ENCODE measurements at places on chromosomes 12 and 14.
A peak's percentile ranks its signal among the peaks of the same experiment; 100 is the strongest.

DNA sequence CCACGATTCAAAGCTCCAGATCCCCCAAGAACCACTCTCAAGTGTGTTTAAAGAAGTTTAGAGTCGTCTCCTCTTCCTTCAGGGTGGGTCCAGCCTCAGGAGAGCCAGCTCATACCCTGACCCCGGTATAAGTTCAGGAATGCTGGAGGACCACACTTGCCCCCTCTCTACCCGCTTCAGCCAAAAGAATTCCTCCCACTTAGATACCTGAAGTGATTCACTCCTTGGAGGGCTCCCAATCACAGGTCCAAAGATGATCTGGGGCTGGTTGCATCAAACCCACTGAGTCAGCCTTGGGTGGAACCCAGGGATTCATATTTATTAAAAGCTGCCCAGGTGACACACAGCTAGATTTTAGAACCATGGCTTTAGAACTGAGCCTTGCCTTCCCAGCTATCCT is 133.5 kb upstream of the PARP11 start:
- no peak for DNase-seq

DNA sequence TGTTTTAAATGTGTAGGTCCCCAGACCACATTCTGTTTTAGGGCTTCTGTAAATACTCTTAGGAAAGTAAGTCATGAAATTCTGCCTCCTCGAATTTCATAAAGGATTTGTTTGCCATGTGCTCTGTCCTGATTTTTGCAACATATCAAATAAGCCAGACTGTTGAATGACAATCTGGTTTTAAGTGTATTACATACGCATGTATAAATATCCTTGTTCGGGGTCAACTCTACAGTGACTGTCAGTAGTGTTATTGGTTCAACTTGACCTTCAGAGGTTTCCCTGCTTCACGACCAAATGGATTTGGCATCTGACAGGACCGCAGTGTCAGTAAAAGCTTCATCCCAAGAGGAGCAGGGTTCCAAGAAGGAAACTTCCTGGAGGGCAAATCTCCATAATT is 52.7 kb downstream of the PPM1A start:
- no peak for DNase-seq

DNA sequence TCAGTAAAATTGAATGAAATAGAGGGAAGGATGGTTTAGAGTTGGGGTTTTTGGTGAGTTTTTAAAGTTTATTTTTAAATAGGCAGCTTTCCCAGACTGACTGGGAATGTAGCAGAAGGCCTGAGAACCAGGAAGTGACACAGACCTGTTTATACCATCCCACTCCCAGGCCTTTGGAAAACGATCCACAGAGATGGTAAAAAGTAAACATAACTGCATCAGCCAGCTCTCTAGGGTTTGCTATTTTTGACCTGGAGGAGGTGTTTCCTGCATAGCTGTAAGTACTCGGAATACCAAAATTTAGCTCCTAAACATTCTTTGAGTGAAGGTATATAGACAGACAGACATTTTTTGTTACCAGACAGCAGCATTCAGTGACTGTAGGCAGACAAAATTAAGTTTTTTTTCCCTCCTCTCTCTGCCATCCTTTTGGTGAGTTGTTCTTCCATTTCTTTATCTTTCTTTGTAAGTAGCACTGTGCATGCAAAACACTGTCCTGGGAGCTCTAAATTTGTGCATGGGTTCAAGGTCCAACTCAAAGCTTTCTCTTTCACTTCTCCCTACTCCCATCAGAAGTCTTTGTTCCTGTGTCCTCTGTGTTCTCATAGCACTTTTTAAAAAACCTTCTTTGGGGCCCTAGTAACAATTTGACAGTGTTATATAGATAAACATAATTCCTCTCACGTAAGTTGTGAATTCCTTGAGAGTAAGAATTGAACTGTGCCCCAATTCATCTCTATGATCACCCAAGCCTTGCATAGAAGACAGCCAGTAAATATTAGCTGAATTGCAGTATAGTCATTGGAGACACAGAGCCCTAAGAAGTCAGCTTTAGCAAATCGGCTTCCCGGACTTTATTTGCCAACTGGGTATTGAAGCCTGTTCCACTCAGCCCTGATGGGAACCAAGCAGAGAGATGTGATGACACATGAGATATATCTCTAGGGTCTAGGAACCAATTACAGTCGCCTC is 37.4 kb downstream of the SUSD6 start:
- DNase-seq, result no peak

- DNase-seq, result no peak
Observed at GRCh38 chr12:50119387-50119786, 7.4 kb downstream of the COX14 start.

- no peak for DNase-seq
Observed at GRCh38 chr12:117395766-117396165, 34.3 kb upstream of the NOS1 start.

GRCh38 chr12:30989754-30990153 is 63.2 kb downstream of the TSPAN11 start:
- no peak for DNase-seq

DNA sequence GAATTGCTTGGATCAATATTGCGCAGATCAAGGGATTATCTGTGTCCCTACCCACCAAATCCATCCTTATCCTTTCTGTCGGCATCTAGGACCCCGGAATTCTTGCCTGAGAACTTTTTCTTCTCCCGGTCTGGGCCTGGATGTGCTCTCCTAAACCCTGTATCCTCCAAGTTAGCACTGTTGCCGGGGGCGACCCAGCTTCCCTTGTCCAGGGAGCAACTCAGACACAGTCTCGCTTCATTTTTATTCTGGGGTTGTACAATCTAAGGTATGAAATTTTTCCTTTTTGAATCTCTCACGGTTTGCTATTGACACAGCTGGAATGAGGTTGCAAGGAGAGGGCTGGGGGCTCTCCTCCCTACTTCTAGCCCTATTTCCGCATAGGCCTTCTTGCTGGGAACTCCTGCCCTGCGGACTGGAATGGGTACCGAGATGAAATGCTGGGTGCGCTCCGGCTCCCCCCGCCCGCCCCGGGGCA is 403 bp upstream of the PNP start:
- no peak for DNase-seq

DNA sequence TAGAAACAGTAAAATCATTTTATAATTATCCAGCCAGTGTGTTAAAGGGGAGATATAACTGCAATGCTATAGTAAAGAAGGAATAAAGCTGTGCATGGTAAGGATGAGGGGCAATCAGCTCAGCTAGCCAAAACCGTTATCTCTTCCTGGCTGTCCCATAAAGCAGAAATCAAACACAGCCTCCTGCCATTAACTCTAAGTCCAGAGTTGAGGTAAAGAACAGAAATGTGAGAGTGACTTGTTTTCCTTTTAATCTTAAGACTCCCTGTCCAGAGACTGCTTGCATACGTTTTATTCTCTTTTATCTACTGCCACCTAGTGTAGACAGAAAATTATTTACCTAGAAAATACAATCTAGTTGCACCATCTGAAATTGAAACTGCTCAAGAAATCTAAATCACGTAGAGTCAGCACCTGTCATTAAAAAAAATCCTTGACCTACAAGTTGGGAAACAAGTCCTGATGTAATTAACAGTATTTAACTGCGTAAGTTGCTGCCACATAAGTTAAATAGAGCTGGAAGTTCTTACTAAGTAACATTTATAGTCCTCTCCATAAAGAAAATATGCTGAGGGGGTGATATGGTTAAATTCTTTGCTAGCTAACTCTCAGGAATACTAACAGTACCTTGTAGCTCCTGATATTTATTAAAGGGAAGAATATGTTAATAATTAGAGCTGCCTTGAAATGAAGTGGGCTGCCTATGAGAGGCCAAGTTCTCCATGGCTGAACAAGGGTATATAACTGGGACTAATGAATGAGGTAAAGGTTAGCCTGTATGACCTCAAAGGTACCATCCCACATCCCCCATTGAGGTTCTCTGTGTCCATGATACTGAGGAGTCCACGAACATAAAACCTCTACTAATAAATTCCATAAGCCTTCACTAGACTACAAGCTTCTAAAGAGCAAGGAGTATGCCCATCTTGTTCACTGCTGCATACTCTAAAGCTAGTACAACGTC is 62.7 kb downstream of the GALNT4 start:
- DNase-seq, result peak; percentile 41

- DNase-seq, result peak; percentile 10
Observed at GRCh38 chr12:69254046-69254445, 14.7 kb downstream of the CPSF6 start.

DNA sequence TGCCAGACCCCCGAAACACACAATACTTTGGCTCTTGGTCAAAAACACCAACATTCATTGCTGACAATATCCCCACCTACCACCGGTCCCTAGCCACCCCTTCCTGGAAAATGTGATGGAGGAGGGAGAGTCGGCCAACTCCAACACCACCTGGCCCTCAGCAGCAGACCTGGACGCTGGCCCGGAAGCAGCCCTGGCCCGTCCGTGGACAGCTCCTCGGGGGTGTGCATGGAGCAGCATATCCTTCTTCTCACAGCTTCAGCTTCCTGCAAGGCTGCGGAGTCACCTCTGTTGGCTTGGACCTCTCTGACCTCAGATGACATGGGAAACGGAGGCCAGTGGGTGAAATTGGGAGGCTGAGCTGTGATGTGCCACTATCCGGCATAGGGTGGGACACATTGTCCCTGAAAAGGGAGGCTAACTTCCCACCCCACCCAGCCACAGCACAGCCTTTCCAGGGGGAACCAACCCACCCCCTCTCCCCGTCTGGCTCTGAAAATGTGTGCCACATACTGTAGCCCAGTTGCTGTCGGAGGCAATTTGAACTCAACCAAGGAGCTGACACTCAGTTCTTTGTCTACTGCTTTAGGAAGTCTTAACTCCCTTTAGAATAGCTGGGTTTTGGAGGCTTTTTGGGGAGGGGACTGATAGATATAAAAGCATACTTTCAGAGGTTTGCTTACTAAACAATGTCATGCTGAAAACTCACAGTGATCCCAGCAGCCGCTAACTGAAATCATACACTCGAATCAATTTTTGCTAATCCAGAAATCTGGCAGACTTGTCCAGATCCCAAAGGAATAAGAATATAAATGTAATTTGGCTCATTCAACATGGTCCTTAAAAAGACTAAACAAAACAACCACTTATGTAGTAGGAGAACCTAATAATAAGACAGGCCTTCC is 43.1 kb upstream of the LTA4H start:
- no peak for DNase-seq

DNA sequence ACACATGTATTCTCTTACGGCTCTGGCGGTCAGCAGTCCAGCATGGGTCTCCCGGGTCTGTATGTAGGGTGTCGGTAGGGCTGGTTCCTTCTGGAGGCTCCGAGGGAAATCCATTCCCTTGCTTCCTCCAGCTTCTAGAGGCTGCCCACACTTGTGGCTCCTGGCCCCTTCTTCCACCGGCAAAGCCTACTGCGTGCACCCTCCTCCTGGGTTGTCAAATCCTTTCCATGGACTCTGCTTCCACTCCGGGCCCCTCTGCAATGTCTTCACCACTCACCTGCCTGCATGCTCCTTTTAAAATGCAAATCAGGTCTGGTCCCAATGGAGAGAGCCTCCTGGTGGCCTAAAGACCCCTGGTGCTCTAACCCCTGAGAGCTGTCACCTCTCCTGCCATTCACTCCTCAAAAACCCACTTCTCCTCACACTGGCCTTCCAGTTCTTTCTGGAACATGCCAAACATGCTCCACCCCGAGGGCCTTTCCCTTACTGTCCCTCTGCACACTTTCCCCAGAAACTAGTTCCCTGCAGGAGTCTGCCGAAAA is 108.5 kb downstream of the DICER1 start:
- no peak for DNase-seq

- DNase-seq, result no peak
Observed at GRCh38 chr14:104554088-104554607, 25.4 kb upstream of the C14orf180 start.

- DNase-seq, result no peak
Observed at GRCh38 chr14:52767058-52767833, 24.2 kb downstream of the GNPNAT1 start.

- DNase-seq, result peak; percentile 55
Observed at GRCh38 chr12:131454418-131455217, 256.3 kb upstream of the SFSWAP start.

DNA sequence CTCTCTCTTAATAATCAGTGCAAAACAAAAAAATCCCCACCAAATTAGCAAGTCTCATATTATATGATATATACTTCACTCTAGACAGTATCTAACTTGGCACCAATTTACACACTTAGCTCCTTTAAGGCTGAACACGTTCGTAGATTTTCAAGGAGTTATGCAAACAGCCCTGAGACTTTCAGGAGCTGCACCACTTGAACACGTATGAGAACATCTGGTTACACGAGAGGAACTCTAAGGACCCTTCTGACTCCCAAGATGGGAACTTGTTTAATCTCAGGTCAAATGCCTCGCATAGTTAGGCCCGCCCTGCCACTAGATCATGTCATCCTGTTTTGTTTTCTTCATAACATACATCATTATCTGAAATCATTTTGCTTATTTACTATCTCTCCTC is 10.0 kb downstream of the SPRING1 start:
- no peak for DNase-seq

DNA sequence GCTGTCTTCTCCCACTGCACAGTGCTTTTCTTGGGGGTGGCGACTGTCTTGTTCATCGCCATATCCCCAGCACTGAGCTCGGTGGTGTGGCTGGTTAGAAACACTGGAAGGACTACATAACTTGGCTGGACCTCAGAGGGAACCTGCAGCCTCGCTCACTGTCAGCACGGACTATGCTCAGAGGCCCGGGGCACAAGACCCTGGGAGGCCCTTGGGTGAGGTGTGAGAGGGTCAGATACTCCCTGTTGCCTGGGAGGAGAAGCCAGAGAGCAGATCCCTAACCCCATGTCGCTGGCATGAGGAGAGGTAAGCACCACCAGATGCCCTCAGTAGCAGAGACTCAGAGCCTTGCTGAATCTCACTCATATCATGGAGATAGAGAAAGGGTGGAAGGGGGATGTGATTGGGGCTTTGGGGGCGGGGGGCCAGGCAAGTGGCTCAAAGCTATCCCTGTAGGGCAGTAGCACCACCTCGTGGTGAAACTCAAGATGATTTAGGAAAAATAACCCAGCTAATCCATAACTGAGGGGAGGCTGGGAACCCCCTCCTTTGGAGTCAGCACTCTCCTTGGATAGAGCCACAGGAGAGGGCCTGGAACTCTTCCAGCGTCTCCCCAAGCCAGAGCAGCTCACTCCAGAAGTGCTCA is 18.7 kb upstream of the HDAC7 start:
- DNase-seq, result no peak

DNA sequence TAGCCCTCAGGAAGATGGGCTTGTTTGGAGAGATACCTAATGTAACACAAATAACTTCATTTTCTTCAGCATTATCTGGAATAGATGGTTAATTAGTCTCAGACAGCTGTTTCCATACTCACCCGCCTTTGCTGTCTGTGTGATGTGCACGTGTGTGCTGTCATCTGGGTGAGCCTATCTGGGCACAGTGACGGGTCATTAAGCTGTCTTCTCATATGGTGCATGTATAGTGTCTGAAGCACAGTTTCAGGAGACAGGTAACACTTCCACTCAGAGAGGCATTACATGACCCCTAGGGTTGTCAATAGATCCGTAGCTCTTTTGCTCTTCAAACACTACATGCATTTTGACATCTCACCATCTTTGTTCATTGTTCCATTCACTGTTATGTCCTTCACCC is 493.3 kb downstream of the APAF1 start:
- DNase-seq, result no peak

GRCh38 chr12:116382686-116383530 is 105.4 kb upstream of the MED13L start:
- DNase-seq, result no peak

GRCh38 chr14:24883576-24883975 is 166.4 kb downstream of the STXBP6 start:
- DNase-seq, result no peak

- DNase-seq, result no peak
Observed at GRCh38 chr12:21566907-21567394, 37.7 kb downstream of the GYS2 start.
